NCI-H524 treated with DMSO at 0.1 percent for 48 hours (cell line): ENCODE measurements at places on chromosomes 7 and 10.

DNA sequence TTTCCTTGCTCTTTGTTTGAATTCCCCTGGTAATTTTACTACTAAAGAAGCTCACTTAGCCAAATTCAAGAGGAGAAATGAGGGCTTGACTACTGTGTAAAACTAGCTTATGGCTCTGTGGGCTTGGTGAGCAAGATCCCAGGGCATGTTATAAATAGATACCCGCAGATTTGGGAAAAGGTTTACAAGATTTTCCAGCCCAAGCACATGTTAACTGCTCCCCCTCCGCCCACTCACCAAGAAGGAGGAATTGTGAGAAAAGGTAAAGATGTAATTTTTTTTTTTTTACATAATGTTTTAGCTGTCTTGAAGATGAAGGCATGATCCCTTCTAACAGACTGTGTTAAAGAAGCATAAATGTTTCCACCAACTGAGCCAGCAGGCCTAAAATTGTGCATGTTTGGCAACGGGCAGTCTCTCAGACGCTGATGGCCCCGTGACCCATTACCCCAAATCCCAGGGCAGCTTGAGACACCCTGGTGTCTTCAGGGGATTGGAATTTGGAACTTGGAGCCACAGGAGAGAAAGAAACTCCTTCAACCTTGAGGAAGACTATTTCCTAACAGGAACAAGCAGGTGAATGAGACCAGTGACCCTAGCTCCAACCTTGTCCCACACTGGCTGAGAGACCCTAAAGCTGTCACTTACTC lies 429.8 kb upstream of the CELF2 start:
- DNase-seq: no peak

DNA sequence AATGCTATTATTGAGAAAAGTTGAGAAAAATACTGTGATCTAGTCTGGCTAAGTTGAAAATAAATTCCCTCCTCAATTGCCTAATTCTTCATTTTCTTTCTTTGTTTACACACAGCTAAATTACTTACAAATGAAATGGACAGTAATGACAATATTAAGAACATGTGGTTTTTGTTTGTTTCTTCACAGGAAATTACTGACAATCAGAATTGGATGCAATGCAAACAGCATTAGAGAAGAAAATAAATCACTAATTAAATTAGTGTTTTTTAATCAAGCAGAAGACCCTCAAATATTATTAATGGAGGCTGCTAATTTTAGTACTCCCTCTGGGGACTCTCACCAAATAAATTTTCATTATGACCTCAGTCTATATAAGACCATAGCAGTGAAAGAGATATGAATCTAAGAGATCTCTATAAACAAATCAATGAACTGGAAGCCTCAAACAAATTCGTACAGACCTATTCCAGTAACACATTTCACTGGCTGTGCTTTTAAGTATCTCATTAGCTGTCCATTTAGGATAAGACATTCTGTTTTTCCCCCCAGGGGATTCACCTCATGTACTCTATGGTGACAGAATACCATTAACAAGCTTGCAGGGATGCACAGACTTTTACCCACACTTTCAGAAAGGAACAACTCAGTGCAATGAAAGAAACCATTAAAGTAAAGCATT lies 202.0 kb upstream of the DGKB start:
- DNase-seq: peak; percentile 4

GRCh38 chr7:159197066-159197975 lies 52.7 kb upstream of the VIPR2 start:
- DNase-seq: no peak

- DNase-seq: no peak
Observed at GRCh38 chr7:144691240-144691639, 144.6 kb downstream of the TPK1 start.

GRCh38 chr7:27962273-27962672 lies 218.3 kb downstream of the JAZF1 start:
- DNase-seq: no peak

GRCh38 chr7:122303531-122304318 lies 825 bp downstream of the FEZF1 start:
- DNase-seq: no peak

DNA sequence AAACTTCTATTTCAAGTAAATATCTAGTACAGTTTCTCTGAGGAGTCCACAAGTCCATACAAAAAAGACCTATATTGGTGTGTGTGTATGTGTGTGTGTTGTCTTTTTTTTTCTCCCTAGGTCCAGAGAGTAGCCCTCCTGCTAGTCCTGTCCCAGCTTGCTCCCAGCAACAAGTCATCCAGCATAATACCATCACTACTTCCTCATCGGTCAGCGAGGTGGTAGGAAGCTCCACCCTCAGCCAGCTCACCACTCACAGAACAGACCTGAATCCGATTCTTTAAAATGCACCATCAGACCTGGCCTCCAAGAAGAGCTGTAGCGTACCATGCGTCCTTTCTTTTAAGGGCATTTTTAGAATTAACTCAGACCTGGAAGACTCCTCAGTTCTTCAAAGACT lies 139.1 kb downstream of the TRIL start:
- DNase-seq: no peak

- no peak for DNase-seq
Observed at GRCh38 chr7:66549466-66549865, 79.2 kb upstream of the KCTD7 start.

GRCh38 chr7:42414028-42414427 lies 177.0 kb upstream of the GLI3 start:
- DNase-seq: no peak

- no peak for DNase-seq
Observed at GRCh38 chr10:74922921-74923320, 96.5 kb downstream of the KAT6B start.

DNA sequence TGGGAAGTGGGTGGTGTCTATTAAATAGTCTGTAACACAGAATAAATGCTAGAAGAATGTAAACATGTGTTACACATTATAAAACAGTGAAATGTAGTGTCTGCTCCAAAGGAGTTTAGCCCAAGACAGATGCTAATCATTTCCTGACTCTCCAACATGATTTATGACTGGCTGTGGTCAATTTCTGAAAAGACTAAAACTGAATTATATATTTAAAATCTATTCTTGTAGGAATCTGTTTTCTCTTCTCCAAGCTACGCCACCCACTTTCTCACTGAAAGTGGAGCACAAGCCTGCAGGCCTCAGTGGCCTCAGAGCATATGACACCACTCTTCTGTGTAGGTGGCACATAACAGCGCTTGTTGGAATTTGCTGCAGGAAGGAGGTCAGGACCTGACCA lies 44.4 kb downstream of the CTTNBP2 start:
- DNase-seq: no peak

- DNase-seq: no peak
Observed at GRCh38 chr7:142770661-142771352, at the start of gene PRSS2. Gene PRSS2, plus strand, starts transcription at chr7:142770970. Its CDS starts 13 bp downstream, at chr7:142770983.

DNA sequence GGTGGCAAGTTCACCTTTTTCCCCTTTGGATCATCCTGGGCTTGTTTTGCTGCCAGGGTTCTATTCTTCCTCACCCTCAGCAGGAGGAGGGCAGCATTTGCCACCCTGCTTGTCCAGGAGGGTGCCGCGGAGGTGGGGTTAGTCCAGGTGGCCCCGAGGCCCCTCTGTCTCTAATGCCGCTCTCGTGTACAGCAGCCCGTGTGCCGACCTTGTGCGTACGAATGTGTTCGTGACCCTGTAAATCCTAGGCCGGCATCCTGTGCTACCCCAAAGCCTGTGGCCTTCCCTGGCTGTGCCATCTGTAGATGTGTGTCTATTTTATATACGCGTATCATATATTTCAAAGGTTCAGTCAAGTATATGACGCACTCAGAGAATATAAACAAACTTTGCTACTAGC lies 10.6 kb downstream of the IQCE start:
- no peak for DNase-seq

- no peak for DNase-seq
Observed at GRCh38 chr7:75688200-75689136, 50.3 kb downstream of the HIP1 start.

DNA sequence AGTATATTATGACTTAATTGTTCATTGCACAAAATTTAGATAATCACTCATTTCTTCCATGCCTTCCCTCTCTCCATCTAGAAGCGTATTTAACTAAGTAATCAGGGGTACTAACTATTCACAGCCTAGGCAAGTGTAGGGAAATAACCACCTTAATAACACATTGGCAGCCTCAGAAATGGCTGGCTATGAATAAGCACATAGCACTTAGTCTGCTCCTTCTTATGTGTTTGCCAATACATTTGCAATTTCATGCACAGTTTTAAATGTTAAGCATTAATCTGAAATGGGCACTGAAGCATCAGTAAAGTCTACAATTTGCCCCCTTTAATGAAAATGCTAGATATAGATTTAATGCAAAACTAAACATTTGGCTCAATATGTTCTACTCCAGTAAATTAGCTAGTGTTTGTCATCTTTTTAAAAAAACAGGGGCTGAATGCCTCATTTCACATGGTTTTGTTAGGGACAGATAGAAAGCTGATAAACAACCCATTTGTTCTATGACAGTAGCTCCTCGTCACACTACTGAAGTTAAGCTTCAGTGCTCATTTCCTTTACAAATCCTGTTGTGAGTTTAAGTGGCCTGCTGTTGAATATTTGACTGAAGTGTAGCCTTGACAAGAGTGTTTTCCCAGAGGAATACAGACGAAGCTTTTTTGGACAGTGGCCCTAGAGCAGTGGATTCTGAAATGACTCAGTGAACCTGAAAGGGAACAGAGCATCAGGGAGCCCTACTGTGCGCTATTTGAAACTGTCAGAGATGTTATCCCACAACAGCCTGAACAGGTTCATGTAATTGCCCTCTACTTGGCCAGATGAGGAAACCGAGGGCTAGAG lies 30.5 kb downstream of the HHEX start:
- DNase-seq: no peak

- no peak for DNase-seq
Observed at GRCh38 chr7:28036696-28037095, 143.9 kb downstream of the JAZF1 start.

DNA sequence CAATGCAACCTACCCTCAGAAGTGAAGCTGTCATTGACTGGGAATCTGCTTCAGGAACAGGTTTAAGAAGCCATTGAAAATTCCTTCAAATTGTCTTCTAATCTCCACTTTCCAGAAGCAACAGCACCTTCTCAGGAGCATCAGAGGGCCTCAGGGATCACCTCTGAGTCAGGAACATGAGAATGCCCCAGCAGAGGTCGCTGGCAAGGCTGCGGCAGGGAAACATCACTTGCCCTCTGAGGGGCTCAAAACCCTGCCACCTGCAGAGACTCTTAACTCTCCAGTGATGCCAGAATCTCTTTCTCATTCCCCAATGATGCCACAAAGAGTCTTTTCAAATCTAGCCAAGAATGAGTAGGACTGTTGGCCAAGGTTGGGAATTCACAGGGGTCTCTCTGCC lies 5.9 kb upstream of the MAPK8 start:
- DNase-seq: no peak
